DMS153 (cell line): ENCODE measurements at places on chromosomes 2 and 18.

DNA sequence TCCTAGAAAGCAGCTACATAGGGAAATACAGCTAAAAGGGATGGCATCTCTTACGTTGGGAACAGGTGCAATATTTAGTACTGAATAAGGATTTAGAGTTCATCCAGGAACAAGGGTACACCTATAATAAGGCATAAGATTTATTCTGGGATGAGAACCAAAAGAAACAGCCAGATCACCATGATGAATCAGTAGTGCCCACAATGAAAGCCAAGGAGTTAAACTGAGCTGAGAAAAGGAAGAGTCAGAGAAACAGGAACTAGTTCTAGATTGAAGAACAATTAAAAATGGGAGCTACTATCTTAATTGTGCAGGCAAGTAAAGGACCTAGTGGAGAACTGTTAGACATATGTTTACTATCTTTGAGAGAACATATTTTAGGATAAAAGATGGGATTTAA lies 692.3 kb downstream of the LRP1B start:
- no peak for DNase-seq

- no peak for DNase-seq
These were observed 211.6 kb upstream of the SMAD7 start for GRCh38 chr18:49162226-49162864.

DNA sequence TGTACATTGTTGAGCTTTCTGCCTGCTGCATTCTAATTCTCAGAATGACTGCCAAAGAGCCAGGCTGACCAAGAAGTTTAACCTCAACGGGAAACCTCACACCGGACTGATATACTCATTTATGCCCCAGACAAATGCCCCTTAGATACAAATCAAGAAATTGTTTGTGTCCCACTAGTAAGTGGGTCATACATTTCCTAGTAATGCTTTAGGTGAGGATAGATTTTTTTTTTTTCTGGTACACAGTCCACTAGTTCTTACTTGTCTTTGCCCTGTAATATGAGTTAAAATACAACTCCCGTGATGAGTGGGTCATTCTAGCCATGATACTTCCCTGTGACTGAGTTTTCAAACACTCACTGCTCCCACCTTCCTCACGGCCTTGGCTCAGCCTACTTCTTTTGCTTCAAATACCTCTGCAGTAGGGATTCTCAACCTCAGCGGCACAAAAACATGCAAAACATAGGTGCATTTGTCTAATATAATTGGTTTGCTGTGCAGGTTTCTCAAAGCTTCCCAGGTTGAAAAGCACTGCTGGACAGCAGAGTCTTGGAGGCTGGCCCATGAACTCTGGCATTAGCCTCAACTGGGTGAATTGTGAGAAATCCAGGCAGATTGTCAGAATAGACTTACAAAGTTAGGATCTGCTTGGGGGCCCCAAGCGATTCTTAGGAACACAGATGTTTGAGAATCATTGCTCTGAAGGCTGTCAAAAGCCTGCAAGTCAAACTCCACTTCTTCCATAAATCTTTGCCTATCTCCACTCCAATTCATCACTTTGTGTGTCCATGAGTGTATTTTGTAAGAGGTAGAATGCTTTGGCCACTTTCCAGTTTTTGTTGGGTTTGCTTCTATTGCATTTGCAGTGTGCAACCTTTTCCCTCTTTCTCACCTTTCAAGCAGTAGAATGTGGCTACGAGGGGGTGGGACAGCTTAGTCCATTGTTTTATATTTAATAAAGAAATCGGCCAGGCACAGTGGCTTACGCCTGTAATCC lies 35.5 kb downstream of the TGIF1 start:
- DNase-seq: no peak

GRCh38 chr2:234493796-234494195 lies 3.1 kb downstream of the ARL4C start:
- no peak for DNase-seq

- DNase-seq: no peak
These were observed 142.2 kb downstream of the SATB2 start for GRCh38 chr2:199315299-199316179.

- DNase-seq: no peak
These were observed 441.0 kb downstream of the TXNL1 start for GRCh38 chr18:56197241-56197859.

DNA sequence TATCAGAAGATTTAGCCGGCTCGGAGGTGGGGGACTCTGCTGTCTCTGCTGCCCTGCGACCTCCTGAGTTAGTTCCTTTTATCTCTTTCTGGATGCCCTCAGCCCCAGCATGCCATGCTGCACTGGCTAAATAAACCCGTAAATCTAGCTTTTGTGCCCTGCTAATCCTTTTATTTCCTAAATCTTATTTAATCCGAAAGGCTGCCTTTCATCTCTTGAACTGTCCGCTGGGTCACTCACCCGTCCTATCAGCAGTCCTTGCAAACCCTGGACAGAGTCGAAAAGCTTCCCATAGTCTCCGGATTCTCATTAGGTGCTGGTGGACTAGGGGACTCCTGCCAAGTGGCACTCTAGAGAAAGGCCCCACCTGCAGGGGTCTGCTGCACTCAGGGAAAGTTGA lies 122.0 kb upstream of the APCDD1 start:
- no peak for DNase-seq

GRCh38 chr2:133673305-133673905 lies 105.1 kb upstream of the NCKAP5 start:
- DNase-seq: no peak

DNA sequence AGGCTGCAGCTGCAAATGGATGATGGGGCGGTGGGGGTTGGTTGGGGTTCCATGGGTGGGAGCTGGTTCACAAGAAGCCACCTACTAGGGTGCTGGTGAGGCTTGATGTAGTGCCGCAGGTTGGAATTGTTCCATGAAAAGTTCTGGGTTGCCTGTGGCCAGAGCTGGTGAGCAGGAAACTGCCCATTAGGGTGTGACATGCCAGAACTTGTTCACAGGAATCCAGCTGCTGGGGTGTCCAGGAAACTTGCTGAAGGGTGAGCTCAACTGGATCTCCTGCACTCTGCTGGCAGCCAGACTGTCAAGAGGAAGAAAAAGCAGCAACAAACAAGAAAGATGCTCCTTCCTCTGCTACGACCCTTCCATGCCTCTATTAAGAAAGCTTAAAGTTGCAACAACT lies 48.8 kb downstream of the MAP3K20 start:
- DNase-seq: peak; percentile 29

GRCh38 chr2:98070081-98070480 lies 16.9 kb upstream of the VWA3B start:
- no peak for DNase-seq

DNA sequence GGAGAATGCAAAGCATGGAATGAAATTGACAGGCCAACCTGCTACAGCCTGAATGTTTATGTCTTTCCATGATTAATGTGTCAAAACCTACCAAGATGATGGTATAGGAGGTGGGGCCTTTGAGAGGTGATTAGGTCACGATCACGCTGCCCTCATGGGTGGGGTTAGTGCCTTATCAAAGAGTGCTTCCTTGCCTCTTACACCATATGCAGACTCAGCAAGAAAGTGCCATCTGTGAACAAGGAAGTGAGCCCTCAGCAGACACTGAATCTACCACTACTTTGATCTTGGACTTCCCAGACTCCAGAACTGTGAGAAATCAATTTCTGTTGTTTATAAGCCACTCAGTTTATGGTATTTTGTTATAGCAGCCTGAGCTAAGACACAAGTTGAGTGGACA lies 147.5 kb upstream of the BCL2L11 start:
- DNase-seq: no peak

DNA sequence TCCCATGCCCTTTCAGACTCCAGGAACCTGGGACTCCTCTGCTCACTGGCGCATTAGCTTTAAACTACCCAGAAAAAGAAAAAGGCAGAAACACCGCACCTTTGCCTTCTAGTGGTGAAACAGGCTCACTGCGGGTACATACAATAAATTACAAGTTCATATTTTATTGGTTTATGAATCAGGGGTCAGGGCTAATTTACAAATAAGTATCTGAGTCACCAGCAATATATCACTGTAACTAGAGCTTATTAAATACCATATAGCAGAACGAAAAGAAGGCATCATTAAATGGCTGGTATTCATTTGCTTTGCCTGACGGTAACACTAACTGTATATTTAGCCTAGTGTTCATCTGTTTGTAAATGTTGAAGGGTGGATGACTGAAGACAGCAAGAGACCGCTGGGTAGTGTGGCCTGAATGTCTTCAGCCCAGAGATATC lies 26.9 kb upstream of the DTNB start:
- DNase-seq: peak; percentile 10

DNA sequence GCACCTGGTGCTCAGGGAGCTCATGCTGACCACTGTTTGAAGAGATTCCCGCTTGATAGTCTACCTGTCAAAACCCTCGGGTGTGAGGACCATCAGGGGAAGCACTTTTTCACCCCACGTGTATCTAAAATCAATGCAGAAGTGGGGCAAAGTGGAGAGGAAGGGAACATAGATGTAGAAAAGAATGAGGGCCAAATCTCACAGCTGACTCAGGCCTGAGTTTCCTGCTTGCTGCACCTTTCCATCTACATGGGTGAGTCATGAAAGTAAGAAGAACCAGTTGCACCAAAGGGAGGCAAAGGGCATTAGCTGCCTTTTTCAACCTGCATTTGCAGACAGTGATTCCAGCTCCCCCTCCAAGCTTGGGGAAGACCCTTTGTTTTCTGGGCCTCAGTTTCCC lies 100.2 kb upstream of the MYCN start:
- no peak for DNase-seq

DNA sequence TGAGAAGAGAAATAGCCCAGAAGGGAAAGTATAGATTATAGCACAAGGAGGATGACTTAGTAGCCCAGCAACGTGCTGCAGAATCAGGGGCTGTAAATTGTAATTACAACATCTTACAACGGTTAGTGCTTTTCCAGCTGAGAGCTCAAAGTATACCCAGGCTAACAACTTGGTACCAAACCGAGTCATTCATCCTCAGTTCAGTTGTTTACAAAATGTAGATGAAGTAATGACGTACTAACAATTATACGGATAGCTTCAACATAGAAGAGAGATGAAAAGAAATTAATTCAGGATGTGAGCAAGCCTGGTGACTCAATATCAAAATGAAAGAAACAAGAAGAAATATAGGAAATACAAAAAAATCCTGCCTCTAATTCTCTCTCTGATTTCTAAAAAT lies 99.2 kb downstream of the DYNAP start:
- no peak for DNase-seq

DNA sequence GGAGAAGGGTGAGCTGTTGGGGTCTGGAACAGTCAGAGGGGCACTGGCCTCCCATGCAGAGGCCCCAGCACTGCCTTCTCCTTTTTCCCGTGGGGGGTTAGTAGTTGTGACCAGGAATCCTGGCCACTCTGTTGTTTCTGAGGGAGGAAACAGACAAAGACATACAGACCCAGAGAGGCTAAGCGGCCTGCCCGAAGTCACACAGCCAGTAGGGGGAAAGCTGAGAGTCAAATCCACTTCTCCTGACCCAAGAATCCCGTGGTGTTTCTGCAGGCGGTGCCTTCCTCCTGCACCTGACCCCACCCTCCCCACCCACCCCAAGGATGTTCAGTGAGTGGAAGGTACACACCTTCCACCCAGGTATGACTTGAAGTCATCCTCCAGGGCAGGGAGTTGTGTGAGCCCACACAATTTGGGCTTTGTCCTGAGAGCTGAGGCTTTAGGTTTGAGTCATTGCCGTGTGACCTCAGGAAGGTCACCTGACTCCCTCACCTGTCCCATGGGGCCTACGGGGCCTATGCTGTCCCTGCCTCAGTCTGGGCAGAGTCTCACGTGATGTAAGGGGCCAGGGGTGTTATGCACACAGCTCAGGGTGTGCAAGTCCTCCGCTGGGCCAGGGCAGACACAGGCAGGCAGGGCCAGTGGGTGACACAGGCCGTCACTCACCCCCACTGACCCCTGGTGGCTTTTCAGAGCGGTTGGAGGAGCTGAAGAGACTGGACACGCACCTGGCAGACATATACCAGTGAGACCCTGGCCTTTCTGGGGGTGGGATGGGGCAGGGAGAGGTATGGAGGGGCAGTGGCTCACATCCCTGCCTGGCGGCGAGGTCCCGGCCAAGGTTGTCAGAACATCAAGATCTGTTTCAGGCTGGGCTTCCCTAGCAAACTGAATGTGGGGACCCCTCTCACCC lies 5.0 kb downstream of the NT5DC4 start:
- no peak for DNase-seq

DNA sequence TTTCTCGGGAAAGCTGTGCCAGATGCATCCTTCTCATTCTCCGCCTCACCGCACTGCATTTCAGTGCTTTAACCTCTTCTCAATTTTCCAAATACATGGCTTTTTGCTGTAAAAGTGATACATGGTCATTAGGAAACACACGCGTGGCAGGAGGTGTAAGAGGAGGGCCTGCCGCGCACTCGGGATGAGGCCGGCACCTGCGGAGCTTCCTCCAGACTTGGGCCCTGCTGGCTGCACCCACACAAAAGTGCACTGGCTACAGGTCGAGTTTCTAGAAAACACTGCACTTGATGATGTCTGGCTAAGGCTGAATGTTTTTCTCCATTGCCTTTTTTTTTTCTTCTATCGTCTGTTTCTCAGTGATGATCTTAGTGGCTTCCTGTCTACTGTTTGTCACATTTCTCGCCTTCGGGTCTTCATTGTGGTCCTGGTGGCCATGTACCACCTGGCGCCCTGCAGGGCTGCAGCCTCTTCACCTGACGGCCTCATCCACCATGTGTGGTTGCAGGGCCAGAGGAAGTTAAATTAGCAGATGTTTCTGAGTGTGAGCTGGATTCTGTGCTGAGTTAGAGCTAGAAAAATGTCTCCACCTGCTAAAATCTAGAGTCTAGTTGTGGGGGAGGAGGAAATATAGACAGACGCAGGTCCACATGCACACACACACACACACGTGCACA lies 7.6 kb downstream of the KCNG2 start:
- DNase-seq: no peak

GRCh38 chr18:69664399-69664798 lies 263.7 kb downstream of the DOK6 start:
- DNase-seq: no peak

- DNase-seq: no peak
These were observed 299.1 kb upstream of the SLC14A2 start for GRCh38 chr18:45316127-45316526.

DNA sequence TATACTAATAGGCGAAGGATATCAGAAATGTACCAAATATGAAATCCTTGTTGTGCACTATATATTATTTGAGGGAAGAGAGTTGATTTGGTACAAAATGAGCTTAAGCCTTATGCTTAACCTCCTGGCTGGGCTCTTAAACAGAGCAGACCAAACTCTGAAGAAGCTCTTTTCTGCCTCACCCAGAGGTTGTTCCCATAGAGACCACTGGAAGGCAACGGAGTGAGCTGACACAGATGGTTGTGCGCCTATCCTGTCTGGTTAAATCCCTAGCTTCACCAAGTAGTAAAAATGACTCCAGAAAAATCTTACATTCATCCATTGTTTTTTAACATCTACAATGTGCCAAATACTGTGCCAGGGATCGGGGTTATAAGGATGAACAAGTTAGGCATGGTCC lies 55.9 kb upstream of the NOL4 start:
- DNase-seq: no peak

DNA sequence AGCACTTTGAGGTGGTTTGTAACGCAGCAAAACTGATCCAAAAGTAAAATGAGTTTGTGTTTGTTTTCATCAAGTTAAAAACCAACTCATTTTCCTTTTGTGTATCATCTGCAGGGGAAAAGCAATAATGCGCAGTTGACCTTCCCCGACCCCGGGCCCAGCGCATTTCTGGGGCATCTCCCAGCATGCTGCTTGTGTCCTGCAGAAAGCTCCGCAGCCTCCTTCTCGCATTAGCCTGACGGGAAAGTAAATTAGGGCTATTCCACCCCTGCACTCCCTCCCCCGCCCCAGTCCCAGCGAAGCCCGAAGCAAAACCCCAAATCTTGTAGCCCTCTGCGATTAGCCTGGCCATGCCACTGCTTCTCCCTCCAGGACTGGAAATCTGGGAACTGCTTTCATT lies 82.0 kb upstream of the PPM1B start:
- DNase-seq: no peak

GRCh38 chr18:50632895-50633515 lies 73.1 kb downstream of the MAPK4 start:
- peak; percentile 40 for DNase-seq
